ENCODE measurements at places on chromosomes 6 and 20.

GRCh38 chr6:7685276-7685675 is 40.6 kb upstream of the BMP6 start:
- no peak for DNase-seq

DNA sequence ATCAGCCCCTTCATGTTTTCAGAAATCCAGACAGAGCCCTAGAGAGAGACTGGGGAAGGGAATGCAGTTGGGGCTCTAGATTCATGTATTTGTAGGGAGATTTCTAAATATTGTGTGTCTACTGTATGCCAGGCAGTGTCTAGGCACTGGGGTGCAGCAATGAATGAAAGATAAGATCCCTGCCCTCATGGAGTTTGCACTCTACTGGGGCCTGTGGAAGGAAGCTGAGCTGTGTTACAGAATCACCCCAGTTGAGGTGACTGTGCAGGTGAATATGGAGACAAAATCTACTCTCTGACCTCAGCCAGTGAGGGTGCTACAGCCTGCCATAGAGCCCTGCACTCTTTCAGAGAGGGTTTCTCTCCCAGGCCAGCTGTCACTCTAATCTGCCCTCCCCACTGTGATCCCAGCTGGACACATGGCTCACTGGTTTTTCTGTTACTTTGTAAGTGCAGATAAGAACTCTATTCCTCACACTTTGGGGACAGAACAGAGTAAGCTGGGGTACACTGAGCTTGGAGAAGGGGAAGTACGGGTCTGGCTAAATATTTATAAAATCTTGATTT is 69.2 kb upstream of the E2F3 start:
- DNase-seq, result no peak

DNA sequence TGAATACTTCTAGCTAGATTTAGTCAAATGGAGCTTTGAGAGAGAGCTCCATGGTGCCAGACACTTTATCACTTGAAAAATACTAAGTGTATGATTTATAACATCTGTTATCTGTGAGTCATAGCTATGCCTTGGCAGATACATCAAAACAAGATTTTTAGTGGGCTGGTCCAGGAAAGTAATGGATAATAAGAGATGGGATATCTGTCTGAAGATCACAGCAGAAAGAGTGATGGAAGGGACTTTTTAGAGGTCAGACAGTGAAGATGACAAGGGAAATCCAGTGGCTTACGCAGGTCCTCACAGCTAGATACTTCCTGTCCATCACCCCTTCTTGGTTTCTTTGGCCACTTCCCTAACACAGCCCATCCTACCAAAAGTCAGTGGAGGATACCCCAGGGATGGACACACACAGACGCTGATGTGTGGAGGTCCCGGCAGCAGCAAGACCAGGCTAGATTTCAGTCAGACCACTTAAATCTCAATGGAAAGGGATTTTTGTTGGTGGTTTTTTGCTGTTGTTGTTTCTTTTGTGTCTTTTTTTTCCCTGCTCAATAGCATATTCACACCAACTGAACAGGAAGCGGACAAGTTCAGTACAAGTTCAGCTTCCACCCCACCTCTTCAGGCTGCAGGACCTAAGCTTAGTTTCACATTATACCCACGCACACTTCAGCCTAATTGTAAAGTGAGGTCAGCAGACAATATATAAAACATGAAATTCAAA is 209.3 kb downstream of the ALDH8A1 start:
- no peak for DNase-seq

DNA sequence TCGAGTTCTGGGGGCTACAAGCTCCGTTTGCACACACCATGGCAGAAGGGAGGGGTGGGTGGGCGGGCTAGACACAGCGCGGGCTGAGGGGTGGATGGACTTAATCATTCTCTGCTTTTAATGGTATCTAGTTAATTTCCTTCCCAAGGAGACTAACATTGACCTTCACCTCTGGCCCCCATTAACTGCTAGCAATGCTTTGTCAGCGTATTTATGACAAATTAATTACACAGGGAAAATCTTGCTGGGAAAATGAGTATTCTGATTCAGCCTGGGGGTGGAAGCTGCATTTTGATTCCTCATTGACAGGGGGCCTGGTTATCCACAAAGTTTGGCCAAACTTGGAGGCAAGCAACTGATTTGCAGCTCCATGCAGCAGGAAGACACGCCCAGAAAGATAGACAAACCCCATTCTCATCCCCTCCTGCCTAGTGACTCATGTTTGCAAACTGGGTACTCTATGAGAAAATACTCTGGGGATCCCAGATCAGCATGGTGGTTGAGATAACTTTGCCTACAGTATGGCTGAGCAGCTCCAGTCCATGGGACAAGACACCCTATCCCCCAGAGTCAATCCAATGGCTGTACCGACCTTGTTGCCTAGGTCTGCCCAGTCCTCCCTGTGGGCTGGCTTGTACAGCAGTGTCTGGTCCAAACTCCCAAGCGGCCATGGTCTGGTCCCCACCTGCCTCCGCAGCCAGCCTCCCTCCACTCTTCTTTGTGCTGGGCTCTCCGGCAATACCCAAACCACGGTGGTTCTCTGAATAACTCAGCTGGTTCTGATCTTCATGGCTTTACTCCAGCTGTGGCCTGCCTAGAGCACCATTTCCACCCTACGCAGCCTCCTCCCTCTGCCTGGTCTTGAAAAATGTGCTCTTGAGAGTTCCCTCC is 19.7 kb downstream of the ZBP1 start:
- no peak for DNase-seq

DNA sequence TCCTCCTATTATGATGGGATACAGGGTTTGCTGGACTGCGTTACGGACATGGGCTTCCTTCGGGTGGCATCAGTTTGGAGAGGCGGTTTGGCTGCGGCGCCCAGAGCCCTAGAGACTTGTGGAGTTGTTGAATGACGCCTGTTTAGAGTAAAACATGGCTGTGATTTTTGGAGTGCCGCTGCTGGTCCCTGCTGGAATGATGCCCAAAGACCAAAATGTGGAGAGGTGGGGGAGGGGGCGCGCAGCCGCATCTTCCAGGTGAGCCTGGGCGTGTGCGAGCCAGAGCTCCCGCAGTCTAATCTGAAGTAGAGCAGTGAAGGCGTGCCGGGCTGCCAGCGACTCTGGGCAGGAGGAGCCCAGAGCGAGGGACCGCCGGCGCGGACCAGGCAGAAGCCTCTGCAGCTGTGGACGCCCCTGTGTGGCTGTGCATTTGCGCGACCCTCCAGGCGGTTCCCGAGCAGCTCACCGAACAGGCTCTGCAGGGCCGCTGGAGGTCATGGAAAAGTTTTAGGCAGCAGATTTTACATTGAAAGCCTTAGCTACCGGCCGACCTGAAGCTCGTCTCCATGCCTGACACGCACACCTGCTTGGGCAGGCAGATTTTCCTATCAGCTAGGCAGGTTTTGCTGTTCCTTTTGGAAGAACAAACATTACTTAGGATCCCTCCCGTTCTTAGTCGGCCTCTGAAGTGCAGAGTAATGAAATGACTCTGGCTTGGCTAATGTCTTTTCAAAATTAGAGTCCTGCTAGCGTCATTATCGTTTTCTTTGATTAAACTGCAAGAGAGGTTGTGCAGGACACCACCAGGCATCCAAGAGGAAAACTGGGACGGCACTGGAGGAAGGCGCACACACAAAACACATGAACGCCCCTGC is 298.2 kb downstream of the PHACTR1 start:
- no peak for DNase-seq

DNA sequence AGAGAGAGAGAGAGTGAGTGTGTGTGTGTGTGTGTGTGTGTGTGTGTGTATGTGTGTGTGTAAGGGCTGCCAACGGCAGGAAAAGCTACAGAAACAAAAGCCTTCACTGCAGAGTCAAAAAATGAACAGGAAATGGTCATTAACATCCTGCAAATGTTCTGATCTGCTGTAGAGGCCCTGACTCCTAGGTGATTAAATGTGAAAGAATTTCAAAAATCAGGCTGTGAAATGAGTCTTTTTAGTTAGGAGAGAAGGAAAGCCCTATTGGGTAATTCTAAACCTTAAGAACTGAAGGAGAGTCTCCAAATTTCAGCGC is 166.5 kb upstream of the MYLIP start:
- no peak for DNase-seq

DNA sequence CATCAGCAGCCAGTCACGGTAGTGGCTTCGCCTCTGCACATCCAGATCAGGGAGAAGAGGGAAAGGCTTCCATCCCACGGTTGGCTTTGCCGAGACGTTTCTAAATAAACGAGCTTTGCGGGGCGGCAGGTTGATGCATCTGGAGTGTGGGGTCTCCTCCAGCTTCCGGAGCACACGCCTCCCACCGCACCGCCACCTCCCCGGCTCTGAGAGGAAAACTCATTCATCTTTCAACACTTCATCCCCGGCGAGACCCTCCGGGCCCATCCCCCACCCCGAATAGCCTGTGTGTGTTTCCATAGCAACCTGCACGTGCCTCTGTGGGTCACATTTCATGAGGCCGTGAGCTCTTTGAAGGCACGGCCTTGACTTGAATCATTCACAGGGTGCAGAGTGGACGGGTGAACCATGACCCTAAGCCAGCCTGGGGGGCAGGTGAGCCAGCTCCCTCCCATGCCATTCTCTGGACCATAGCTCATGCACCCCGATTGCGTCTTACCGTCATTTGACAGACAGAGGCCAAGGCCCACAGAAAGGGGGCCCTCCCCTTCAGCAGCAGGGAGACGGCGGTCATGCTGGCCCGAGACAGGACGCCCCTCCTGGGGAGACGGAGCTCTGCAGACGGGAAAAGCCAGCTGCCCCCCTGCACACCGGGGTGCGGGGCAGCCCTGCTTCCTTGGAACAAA is 16.2 kb upstream of the CHRNA4 start:
- DNase-seq, result peak; percentile 30

- no peak for DNase-seq
Measured at GRCh38 chr6:89495961-89496535, 63.1 kb downstream of the ANKRD6 start.

GRCh38 chr6:38355519-38355918 is 284.2 kb downstream of the BTBD9 start:
- DNase-seq, result no peak

GRCh38 chr20:1301031-1301529 is 27.9 kb downstream of the SDCBP2 start:
- DNase-seq, result no peak
